ENCODE measurements at places on chromosomes 7 and 10.

DNA sequence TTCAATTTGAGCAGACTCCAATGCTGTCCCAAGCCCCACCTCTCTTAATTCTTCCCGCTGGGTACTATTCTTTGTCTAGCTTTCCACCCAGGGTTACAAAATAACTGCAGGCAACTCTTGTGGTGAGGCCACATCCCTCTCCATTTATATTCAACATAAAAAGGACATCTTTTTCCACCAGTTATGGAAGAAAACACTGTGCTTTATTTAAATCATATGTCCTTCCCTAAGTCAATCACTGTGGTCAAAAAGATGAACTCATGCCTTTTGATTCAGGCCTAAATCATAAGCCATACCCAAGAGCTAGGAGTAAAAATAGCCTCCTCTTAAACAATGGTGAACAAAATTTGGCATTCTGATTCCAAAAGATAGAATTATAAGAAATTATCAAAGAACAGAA, 386.0 kb downstream of the SEMA3D start:
- DNase-seq = no peak

GRCh38 chr7:34191162-34191561, 285.8 kb downstream of the BMPER start:
- DNase-seq = no peak

GRCh38 chr10:49112851-49113250, 2.5 kb downstream of the VSTM4 start:
- no peak for DNase-seq

- DNase-seq = no peak
Observed at GRCh38 chr10:209357-209756, 74.1 kb downstream of the ZMYND11 start.

DNA sequence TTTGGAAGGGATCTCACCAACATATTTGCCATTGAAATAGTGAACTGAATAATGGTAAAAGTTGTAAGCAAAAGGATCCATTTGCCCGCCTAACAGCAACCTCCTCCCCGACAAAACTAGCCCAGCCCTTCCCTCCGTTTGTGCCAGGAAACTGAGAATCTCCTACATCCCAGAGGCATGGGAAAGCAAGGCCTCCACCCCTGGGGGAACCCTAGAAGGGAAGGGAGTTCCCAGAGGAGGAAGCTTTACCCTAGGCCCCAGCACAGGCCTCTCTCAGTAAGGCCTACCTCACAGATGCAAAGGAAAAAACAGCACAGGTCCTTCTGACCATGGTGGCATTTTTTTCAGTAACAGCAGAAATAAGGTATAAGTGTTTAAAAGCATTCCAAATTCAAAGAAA, 229.7 kb downstream of the ELMO1 start:
- DNase-seq = no peak

DNA sequence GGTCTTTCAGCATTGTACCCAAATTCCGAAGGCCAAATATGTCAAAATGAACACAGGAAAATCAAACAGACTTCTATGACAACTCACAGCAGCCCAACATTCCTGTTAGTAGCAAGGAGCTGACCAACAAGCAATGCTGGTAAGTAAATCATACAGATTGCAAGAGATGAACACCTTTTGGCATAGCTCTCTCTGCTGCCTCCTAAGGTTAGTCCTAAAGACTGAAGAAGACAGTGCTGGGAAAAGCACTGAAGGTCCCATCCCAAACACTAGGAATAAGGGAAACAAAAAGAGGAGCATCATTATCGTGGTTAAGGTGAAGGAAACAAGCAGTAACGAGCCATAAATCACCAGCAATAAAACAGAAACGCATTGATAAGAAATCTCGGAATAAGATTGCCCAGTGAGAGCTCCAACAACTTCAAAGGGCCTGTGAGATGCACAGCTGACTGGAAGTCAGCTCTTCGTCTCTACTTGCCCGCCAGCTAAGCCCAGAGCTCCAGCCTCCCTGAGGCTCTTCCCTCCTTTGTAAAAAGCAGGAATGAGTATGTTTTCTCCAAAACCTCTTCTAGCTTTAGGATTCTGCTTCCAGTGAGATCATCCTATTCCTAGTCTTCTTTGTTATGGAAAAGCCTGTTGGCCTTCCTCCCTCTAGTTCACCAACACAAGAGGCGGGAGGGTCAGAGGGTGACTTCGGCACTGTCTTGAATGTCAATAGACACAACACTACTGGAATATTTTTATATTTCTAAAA, 15.3 kb downstream of the NUDT5 start:
- DNase-seq = no peak

DNA sequence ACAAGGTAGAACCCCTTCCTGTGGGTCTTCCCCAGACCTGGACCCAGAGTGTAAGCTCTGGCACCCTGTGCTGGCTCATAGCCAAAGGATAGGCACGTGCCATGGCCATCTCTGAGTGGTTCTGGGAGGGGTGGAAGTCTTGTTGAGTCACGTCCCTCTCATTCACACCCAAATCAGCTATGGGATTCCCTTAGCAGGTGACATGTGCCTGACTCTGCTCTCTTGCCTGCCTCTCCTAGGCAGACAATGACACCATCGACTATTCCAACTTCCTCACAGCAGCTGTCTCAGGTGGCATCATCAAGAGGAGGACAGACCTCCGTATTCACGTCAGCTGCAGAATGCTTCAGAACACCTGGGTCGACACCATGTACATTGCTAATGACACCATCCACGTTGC, 59.8 kb downstream of the C10orf120 start:
- DNase-seq = no peak

DNA sequence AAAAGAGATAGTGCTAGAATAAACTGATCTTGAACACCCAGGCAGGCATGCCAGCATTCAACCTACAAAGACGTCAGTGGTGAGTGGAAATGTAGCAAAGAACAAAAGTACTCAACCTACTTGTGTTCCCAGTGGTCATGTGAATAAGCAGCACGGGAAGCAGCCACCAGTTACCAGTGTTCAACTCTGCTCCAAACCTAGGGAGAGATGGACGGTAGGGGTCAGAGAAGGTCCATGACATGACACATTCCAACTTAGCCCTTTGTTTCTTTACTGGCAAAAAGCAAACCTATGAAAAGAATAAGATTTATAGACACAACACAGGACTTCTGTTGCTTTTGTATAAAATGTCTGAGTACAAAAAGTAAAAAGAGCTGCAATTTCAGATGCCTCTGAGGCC, 511.4 kb downstream of the XPNPEP1 start:
- no peak for DNase-seq

DNA sequence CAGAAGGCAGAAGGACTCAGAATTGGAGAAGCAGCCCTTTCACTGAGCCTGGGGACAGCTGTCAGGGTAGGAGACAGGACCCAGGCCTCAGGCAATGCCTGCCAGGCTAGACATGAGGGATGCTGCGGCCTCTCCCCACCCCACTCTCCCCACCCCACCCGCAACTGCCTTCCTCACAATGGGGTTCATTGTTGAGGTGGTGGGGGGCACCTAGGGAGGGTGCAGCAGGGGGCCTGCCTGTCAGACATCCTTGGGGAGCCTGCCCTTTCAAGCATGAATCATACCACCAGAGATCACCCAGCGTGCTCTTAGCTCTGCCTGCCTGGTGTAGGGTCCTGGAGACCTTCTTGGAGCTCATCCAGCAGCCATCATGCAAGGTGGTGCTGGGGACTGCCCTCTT, at the start of gene C10orf62:
TSS of gene C10orf62 (plus strand) at position 243 of the 400 bp plus-strand sequence. CDS start 177 bp downstream, outside the sequence.
- no peak for DNase-seq

DNA sequence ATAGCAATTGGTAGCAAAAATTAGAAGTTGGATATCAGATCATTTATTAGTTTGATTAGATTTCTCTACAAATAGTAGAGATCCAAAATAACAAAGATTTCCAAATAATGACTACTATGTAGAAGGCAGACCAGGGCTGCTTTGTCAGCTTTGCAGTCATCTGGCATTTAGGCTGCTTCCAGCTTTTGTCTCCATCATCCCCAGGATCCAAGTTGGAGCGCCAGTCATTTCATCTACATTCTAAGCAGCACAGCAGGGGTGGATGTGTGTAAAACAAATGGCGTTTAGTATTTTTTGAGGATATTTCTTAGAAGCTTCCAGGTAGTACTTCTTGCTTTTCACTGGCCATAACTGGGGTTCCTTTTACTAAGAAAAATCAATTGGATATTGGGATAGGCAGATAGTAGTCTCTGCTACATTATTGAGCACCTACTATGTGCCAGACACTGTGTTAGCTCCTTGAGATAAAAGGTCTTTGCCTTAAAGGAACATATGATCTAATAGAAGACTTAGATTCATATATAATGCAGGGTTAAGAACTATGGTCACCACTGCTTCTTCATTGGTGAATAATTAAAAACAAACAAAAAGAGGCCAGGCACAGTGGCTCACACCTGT, 41.5 kb downstream of the TPST1 start:
- no peak for DNase-seq

DNA sequence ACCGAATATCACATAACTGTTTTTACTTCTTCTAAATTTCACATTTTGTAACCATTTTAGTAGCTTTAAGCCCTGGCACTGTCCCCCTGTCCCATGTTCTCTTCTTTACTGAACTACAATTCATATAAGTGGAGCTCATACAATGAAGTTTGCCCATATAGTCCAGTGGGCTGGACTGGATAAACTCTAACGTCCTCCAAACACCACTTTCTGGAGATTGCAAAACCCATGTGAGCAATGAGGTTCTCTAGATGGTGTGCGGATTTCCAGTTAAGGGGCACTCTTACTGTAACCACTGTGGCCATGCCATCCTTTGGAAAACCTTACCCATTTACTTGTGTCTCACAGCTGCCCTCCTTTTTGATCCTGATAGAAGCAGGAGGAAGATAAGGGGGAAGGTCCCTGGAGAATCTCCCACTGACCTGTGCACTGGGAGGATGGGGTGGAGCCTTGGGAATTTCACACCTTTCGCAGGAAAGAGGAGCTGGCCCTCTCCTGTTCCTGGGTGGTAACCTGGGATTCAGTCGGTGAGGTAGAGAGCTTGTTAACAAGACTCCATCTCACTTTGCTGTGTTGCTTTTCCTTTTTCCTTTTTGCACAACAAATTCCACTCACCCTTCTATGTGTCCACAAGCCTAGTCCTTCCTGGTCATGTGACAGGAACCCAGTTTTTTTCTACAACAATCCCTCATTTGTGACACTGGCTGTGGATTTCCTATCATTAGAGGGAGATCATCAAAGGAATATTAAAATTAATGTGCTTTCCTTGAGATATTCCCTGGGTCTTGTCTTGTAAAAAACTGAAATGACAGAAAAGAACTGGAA, 120.7 kb downstream of the ARID5B start:
- no peak for DNase-seq

DNA sequence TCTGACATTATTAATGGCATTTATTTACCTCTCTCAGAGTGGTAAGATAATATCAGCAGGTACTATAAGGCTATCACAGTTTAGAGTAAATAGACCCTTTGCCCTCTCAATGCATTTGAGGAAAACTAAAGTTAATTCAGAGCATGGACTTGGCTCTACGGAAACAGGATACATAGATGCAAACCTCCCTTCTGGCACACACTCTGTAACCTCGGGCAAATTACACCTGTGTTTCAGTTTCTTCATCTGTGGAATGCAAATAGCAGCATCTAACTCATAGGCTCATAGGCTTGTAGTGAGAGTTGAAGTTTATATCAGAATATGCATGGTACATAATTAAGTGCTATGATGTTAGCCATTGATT, 5.6 kb downstream of the RAPGEF5 start:
- no peak for DNase-seq

DNA sequence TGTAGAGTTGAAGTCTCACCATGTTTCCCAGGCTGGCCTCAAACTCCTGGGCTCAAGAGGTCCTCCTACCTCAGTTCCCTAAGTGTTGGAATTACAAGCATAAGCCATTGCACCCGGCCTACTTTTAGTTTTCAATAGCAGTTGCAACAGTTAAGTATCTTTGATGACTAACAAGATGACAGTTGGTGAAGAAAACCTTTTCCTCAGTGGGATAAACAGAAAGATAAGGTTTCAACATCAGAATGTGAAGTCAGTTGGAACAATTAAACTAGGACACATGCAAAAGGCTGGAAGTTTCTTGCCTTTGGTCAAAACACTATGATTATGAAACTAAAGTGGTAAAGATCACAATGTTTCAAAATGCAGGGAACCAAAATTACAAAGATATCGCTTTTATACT, 169.2 kb downstream of the ZNF438 start:
- no peak for DNase-seq

- no peak for DNase-seq
Observed at GRCh38 chr10:20254497-20254896, 438.3 kb downstream of the PLXDC2 start.

DNA sequence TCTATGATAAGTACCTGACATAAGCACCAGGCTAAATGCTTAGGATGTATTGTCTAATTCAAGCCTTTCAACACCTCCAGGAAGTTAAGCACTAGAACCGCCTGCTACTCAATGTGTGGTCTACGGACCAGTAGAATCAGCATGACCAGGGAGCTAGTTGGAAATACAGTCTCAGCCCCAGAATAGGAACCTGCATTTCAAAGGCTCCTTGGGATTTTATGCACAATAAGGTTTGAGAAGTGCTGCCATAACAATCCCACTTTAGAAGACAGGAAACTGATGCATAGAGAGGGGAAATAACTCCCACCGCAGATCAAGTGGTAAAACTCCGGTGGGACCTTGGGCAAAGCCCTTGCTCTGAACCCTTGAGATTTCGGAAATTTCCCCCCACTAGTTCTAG, 8.8 kb upstream of the DUSP5 start:
- no peak for DNase-seq

DNA sequence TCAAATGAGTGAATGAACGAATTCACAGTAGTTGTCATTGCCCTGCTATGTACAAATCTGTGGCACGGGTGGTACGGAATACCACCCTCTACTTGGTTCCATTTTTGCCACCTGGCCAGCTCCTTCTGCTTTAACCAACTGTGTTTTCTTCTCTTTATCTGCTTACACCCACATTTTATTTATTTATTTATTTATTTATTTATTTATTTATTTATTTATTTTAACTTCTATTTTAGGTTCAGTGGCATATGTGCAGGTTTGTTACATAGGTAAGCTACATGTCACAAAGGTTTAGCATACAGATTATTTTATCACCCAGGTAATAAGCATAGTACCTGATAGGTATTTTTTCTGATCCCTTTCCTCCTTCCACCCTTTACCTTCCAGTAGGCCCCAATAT, 42.2 kb upstream of the CAPZA2 start:
- no peak for DNase-seq

DNA sequence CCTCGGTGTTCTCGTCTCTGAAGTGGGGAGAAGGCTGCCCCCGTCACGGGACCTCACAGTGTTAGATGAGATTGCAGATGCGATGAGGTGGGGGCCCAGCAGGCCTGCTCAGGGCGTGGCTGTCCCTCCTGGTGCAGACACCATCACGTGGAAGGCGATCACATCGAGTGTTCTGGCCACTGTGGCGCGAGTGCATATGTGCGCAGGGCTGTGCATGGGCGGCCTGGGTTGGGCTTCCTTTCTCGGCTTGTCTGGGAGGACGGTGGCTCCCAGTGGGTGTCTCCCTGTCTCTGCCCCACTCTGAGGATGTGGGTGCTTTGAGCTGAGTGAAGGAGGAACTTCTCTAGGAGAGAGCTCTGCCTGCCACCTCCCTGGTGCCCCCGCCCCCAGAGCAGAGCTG, 83.1 kb downstream of the LHPP start:
- no peak for DNase-seq

DNA sequence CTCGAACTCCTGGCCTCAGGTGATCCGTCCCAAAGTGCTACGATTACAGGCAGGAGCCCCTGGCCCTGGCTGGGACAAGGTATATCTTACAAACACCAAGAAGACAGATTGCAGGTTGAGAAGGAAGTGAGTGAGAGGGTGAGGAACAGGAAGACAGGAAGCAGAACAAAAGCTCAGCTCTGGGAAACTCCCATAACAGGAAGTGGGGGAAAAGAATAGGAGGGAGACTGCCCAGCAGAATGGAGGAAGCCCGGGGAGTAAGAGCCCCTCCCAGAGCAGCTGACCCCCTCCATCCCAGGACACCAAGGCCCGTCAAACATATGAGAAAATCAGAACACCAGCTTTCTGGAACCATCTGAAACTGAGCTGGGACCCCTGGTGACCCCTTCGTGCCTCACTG, 2.9 kb downstream of the TECPR1 start:
- no peak for DNase-seq
